ENCODE measurements at places on chromosomes 11 and 22. TPM values are rescaled to one million over a fixed set of nuclear protein-coding genes. Genes with fewer than 3 reads are reported as not detected.

The TUBA8 gene
- 0.39 TPM for total RNA-seq

The TOB2 gene
- 37.7 TPM for total RNA-seq

GRCh38 chr11:126680131-126680530 lies 320.4 kb downstream of the KIRREL3 start:
- no peaks in the 10 kb centered on the region for H3K36me3 ChIP-seq
- no peaks in the 10 kb centered on the region for H3K27me3 ChIP-seq
- DNase-seq: no peak

DNA sequence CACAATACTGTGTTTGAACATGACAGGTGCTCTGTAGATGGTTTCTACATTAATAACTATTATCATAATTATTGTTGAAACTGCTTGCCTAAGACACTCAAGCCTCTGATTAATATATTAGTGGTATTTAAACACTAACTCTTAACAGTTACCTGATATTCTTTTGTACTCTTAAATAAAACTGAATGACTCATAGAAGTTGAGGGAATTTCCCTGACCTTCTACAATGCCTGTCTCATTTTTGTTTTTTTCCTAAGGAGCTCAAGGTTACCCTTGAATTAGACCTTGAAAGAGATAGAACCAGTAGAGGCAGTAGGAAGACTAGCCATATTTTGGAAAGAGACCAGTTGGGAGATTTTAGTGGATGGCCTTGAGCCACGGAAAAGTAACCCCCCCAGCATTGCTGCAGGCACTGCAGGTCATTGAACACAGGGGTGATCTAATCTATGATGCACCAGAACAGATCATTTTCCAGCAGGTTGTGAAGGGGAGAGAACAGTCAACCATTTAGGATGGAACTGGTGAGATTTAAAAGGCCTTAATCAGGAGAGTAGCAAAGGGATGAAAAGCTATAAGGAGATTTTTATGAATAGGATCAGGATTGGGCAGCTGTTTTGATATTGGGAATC lies 148.3 kb downstream of the PGR start:
- H3K27ac ChIP-seq: no peak overlapping the region
- no peaks in the 10 kb centered on the region for H3K27me3 ChIP-seq
- H3K36me3 ChIP-seq: no peaks in the 10 kb centered on the region
- DNase-seq: no peak
- H3K4me1 ChIP-seq: peaks cover 12% of the 10 kb centered on the region
- no peak overlapping the region for H3K4me3 ChIP-seq

GRCh38 chr22:37312549-37313183 lies 30.4 kb downstream of the CYTH4 start:
- no peaks in the 10 kb centered on the region for H3K27me3 ChIP-seq
- H3K36me3 ChIP-seq: no peaks in the 10 kb centered on the region
- no peaks in the 10 kb centered on the region for H3K4me1 ChIP-seq
- DNase-seq: no peak
- H3K27ac ChIP-seq: no peak overlapping the region
